ENCODE measurements at places on chromosomes 7 and 10. TPM values are rescaled to one million over a fixed set of nuclear protein-coding genes. Genes with fewer than 3 reads are reported as not detected.

GRCh38 chr10:37701781-37702493 lies 155.5 kb downstream of the ZNF248 start:
- no peak for DNase-seq
- no peaks in the 10 kb centered on the region for H3K4me1 ChIP-seq
- no peak overlapping the region for H3K4me3 ChIP-seq
- H3K36me3 ChIP-seq, result no peaks in the 10 kb centered on the region
- no peak overlapping the region for H3K27ac ChIP-seq

DNA sequence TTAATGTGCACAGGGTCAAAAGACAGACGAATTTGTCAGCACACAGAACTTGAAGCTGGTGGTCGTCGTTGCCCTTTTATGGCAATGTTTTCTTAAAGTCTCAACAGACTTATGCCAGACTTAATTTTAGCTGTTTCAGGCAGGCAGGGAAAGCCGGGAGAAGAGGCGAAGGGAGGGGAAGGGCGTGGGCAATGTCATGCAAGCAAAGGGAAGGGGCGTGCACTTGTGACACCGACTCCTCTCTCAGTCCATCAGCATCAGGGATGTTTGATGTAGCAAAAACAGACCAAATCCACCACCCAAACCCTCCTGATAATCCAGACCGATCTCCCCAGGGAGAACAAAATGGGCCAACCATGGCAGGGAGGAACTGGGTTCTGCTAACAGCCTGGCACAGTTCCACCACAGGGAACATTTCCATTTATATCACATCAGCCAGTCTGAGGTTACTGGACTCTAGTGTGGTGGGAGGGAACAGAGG lies 118.1 kb upstream of the RHEB start:
- H3K4me3 ChIP-seq, result no peak overlapping the region
- no peak overlapping the region for H3K27ac ChIP-seq
- peaks cover 15% of the 10 kb centered on the region for H3K4me1 ChIP-seq
- H3K27me3 ChIP-seq, result no peaks in the 10 kb centered on the region
- no peak for DNase-seq

GRCh38 chr10:79178614-79179163 lies 109.9 kb downstream of the ZMIZ1 start:
- peaks cover 4% of the 10 kb centered on the region for H3K36me3 ChIP-seq
- no peak overlapping the region for H3K4me3 ChIP-seq
- peaks cover 93% of the 10 kb centered on the region for H3K4me1 ChIP-seq
- no peak for DNase-seq
- H3K27me3 ChIP-seq, result no peaks in the 10 kb centered on the region

DNA sequence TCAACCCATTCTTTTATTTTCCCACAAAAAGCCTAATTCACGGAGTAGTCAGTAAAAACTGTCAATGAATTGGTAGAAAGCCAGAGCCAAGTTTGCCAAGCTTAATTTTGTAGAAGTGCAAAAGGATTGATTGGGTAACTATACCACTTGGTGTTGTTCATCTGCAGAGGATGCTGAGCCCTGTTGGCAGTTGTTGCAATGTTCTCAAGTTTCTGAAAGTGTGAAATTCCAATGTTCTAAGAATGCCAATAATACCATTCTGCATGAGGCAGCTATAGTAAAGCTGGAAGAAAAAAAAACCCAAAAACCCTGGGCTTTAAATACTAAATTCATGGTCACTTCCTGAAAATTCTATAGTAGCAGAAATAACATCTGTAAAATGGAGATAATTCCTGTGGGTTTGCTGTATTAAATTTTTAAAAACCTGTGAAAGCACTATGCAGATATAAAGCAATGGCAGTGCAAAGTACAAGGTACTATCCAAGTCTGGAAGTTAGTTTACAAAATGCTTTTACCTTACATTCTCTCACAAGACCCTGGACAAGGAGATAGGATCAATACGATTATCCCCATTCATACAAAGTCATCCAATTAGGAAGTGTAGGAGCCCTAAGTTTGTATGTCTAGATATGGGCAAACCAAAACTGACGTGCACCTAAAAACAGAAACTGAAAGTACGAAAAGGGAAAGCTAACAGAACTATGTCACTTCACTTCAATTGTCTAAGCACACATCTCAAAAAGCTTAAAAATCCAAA lies 6.0 kb upstream of the PON1 start:
- DNase-seq, result no peak
- no peaks in the 10 kb centered on the region for H3K27me3 ChIP-seq
- H3K4me3 ChIP-seq, result peak overlapping the region; percentile 26

GRCh38 chr10:24722676-24723385 lies 856 bp downstream of the ARHGAP21 start:
- H3K4me3 ChIP-seq, result peak overlapping the region; percentile 76
- peak; percentile 69 for DNase-seq
- peak overlapping the region; percentile 90 for H3K27ac ChIP-seq
- H3K27me3 ChIP-seq, result no peaks in the 10 kb centered on the region
- H3K4me1 ChIP-seq, result peaks cover 48% of the 10 kb centered on the region

GRCh38 chr7:50246551-50246950 lies 58.0 kb upstream of the IKZF1 start:
- H3K36me3 ChIP-seq, result no peaks in the 10 kb centered on the region
- H3K27me3 ChIP-seq, result no peaks in the 10 kb centered on the region
- H3K27ac ChIP-seq, result no peak overlapping the region
- no peak overlapping the region for H3K4me3 ChIP-seq
- DNase-seq, result no peak

- DNase-seq, result no peak
- H3K36me3 ChIP-seq, result no peaks in the 10 kb centered on the region
- H3K4me1 ChIP-seq, result peaks cover 31% of the 10 kb centered on the region
- no peak overlapping the region for H3K27ac ChIP-seq
Measured at GRCh38 chr10:45424668-45425404, 50.8 kb downstream of the ALOX5 start.

DNA sequence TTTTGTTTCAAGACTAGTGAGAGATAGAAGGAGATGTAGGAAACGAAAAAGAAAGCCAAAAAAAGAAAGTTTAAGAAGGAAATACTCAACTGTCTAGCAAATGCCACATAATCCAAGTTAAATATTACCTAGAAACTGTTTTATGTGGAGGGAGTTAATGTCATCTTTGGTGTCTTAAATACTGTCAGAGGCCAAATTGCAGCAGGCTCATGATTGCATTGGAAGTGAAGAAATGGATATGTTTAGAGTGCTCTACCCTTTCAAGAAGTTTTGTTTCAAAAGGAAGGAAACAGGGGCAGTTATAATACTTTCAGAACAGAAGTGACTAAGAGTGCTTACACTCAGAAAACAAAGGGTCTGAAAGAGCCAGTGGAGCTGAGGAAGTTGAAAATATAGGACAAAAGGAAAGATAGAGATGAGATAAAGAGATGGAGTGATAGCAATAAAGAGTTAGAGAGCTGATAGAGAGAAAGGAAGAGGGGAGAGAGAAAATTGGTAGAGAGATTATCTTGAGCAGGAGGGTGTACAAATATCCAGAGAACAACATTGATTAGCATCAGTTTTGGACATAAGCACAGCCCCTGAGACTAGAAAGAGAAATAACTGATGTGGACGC lies 28.0 kb upstream of the GNAI1 start:
- H3K4me1 ChIP-seq, result no peaks in the 10 kb centered on the region
- H3K27ac ChIP-seq, result no peak overlapping the region

NXPH1 gene
- total RNA-seq, result not detected

CCDC172 gene
- not detected for total RNA-seq

TRPV5 gene
- total RNA-seq, result not detected
